MV-4-11 (cell line): ENCODE measurements at places on chromosomes 3 and 15.

DNA sequence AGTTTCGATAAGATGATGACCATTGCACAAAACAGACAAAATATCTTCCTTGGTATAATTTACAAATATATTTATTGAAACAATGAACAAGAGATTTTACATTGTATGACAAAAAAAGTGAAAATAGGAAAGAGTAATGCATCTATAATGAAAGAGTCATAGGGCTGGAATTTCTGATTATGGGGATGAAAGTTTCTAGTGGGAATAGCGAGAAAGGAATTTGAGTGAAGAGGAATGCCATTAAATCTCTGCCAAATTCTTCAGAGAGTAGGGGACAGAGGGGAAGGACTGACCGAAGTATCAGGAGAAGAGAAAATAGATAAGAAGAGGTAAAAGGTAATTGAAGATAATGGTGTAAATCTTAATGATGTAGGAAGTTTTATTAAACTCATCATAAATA, 125.4 kb downstream of the VGLL3 start:
- DNase-seq, result no peak

DNA sequence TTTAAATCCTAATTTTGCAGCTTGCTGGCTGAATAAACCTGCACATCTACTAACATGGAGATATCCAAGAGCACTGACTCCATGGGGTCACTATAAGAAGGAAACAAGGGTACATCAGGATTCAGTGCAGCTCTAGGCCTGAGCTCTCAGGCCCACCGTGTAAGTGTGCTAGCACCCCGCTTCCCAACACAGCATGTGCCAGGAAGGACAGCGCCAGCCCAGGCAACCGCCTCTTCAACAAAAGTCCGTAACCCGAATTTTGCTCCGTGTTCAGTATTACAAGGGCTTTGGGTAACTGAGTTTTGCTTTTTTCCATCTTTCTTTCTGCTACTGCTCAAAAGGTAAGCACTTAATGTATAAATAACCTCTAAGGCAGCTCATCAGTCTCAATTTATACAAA, 89.8 kb downstream of the LRIG1 start:
- no peak for DNase-seq

GRCh38 chr3:177929310-177929709, 606.9 kb upstream of the KCNMB2 start:
- no peak for DNase-seq

- DNase-seq, result no peak
Observed at GRCh38 chr3:158700559-158700958, 28.1 kb upstream of the LXN start.

- no peak for DNase-seq
Observed at GRCh38 chr3:43294975-43295374, 8.6 kb downstream of the SNRK start.

DNA sequence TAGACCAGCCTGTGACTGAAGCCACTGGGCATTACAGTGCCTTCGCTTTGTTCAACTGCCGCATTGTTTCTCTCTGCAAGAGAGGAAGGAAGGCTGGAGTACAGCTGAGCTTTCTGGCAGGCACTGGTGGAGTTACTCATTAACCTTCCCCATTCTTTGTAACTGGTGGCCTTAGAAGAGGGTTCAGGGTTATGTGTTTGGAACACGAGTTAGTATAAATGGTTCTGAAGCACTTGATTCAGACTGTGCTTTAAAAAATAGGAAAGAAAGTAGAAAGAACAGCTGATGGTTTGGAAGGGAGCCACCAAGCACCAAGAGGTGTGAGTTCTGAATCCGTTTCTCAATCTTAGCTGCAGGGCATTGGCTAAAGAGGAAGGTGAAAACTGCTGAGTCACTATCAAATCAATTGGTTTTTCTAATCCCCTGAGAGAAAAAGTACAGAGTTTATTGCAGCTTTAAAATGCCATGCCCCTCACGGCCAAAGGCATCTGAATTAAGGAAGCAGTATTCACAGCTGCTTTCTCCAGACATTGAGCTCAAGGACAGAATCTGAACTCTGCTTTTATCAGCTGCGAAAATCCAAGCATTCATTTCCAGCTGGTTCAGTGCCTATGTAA, 3.6 kb downstream of the HGD start:
- peak; percentile 84 for DNase-seq

- peak; percentile 64 for DNase-seq
Observed at GRCh38 chr15:74635228-74635627, 19.6 kb downstream of the CLK3 start.

- DNase-seq, result no peak
Observed at GRCh38 chr15:79208179-79208578, 74.3 kb upstream of the ANKRD34C start.

DNA sequence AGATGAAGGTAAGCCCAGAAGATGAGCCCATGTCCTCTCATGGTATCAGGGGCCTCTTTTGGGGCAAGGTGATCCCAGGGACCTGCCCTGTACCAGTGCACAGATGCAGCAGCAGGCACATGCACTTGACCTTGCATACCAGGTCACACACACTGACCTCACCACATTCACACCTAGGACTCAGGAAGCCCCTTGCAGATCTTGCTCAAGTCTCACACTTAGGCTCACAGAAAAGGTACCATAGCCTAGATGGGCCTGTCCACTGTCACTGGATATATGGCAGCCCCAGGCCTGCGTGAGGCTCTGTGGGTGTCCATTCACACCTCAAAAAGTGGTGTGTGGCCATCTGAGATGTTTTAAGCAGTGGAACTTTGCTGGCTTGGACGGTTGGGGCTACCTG, 58.7 kb downstream of the CACNA2D2 start:
- no peak for DNase-seq

DNA sequence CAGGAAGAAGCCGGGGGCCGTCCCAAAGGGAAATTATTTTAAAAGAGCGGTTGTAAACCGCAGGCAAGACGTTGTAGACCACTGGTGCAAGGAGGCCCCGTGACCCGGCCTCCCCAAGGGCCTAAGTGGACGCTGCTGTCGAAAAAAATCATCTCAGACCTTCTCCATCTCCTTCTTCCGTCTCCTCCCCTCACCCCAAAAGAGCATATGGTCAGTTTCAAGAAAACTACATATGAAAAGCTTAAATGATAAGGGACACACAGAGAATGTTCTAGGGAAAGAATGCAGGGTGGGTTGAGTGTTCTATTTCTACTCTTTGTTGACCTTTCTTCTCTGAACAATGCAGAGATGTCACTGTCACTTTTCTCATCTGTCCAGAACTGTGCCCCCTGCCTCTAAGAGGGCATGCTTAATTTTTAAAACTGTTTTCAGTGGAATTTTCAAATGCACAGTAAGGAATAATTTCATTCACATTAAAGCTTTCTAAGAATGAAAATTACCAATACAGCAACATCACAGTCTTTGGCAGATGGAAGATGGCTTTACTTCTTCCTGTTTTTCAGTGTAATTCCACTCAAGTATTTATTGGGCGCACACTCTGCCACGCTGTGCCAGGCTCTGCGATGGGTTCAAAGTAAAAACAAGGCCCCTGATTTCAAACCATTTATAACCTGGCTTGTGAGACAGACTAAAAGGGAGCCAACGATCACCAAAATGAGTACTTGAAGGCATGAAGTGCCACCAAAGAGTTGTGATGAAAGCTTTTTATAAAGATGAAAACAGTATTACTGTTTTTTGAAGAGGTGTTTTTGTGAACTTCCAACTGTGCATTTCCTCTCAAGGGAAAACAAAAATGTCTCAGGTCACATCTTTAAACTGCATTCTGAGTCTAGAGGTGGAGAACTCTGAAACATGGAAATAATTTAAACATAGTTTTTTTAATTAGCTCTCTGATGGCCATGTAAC, 891 bp upstream of the TOP2B start:
- peak; percentile 93 for DNase-seq

GRCh38 chr3:104856741-104857140, 510.0 kb upstream of the ALCAM start:
- no peak for DNase-seq

- DNase-seq, result peak; percentile 93
Observed at GRCh38 chr15:65804252-65804931, 12.3 kb upstream of the DENND4A start.

- no peak for DNase-seq
Observed at GRCh38 chr3:164209363-164209762, 868.9 kb downstream of the SI start.

- DNase-seq, result no peak
Observed at GRCh38 chr3:108118038-108118768, 27.4 kb upstream of the CD47 start.

DNA sequence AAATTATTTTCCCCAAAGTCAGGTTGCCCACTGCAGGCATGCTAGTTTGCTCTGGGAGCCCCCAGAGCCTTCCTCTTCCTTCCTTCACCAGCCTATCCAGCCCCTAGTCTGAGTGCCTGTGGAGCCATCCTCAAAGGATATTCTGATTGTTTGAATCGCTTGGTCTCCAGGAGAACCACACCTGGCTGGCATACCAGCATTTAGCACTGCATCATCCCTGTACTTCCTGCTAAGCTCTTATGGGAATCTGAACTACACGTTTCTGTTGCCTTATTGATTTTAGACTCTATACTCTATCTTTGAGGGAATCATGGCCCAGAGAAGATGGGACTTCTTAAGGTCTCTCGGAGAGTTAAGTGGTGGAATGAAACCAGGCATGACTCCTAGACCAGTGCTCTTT, 26.3 kb downstream of the ZBTB38 start:
- DNase-seq, result no peak

DNA sequence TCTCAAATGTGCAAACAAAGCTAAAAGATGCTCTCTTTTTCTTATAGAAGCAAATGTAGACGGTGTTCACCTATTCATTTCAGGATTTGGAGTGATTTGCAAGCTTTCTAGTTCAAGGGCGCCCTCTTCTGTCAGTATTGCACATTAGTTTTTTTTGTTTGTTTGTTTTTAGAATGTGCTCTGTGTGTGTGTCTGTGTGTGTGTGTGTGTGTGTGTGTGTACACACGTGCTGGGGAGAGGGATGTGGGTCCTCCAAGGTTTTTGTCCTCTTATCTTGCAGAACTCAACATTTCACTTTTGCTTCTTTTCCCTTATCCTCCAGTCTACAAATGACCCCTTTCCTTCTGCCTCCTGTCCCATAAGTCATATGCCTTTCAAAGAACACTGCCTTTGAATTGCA, 23.5 kb downstream of the DNAH1 start:
- peak; percentile 71 for DNase-seq

DNA sequence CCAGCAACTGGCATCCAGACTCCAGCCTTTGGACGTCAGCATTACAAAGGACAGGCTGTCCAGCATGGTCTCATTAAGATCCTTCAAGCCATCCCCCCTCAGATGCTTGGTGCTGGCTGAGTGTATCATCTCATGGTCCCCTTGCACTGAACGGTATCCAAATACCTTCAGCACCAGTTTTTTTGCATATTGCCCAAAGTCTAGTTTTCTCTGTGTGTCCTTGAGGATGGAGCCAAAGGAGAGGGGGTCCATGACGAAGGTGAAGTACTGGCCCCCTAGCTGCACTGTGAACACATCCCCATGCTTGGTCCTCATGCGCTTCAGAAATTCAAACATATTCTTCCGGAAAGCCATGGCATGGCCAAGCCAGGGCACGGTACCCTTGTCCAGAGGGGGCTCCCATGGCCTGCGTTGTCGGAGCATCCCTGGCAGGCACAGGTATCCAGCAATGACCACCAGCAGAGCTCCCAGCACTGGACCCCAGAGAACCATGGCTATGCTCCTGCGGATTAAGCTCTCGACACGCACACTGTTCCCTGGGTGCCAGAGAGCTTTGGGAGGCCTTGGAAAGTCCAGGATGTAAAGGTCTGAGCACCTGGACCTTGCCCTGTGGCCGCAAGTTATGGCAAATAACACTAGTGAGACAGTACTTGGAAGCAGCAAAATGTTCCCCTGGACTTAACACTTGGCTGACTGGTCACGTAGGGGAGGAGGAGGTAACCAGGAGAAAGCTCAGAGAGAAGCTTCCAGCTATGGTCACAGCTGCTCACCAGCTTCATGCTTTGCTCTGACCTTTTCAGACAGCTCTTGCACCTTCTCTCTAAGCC, at the start of gene CYP8B1:
TSS of gene CYP8B1 (minus strand) at position 555 of the 827 bp plus-strand sequence. CDS start at position 492, 63 bp downstream.
- DNase-seq, result no peak

- no peak for DNase-seq
Observed at GRCh38 chr3:193812791-193813500, 219.9 kb downstream of the OPA1 start.

GRCh38 chr15:70084461-70084860, 13.3 kb downstream of the TLE3 start:
- no peak for DNase-seq

DNA sequence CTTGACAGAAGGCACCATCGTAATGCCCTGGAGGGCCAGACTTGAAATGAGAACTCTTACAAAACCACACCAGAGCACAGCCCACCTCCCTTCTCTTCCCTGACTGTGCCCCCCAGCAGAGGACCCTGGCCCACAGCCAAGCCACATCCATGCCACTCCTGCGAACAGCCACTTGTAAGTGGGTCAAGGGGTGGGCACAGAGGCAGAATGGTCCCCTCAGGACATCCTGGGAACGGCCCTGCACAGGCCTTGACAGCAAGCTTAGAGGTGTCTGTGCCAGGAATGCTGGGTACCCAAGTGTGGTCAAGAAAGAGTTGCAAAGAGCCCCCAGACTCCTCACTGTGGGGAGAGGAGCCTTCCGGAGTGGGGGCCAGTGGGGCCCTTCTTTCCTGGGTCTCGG, 33.3 kb downstream of the HCN4 start:
- DNase-seq, result no peak

DNA sequence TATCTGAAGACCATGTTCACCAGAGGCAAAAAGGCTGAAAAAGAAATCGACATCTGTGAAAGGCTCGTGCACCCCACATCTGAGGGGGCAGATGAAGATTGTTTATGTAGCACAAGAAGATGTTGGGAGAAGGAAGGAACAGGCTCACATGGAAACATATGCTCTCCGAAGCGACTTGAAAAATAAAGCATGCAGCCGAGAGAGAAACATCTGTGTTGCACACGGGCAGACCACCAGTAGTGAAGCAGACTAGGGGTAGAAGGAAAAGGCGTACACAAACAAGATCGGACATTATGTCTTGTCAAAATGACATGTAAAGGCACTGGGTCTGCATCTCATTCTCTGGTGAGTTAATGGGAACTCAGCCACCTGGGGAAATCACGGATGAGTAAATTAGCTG, 356.5 kb downstream of the ZIC4 start:
- no peak for DNase-seq

DNA sequence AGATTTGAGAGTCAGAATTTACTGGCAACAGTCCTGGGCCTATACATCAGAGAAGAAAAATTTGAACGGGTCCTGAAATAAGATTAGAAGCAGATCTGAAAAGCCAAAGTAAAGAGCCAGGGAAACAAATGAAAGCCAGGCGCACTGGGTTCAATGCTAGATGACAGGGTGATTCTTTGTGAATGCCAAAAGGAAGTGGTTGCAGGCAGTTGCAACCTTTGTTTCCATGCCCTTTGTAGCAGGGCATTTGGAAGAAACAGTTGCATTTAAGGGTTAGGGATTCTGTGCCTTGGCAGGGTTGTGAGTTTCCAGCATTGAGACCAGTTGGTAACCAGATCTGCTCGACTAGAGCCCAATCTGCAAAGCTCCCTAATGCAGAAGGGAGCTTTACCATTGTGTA, 36.4 kb upstream of the MTHFS start:
- peak; percentile 14 for DNase-seq
